ENCODE measurements at places on chromosomes 1 and 21.

DNA sequence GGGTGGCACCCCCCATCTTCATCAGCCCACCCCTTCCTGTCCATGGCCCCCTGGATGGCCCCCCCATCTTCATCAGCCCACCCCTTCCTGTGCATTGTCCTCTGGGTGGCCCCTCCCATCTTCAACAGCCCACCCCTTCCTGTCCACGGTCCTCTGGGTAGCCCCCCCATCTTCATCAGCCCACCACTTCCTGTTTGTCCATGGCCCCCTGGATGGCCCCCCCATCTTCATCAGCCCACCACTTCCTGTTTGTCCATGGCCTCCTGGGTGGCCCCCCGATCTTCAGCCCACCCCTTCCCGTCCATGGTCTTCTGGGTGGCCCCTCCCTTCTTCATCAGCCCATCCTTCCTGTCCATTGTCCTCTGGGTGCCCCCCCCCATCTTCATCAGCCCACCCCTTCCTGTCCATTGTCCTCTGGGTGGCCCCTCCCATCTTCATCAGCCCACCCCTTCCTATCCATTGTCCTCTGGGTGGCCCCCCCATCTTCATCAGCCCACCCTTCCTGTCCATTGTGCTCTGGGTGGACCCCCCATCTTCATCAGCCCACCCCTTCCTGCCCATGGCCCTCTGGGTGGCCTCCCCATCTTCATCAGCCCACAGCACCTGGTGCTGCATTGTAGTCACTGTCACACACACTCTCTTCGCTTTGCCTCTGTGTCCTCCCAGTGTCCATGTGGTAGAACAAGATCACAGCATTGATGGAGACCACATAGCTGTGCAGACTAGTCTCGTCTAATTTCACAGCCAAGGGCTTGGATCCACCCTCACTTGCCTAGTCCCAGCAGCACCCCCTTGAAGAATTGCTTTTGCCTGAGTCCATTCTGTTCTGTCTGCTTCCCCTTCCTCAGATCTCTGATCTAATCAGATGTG lies 95.9 kb downstream of the PCBP3 start:
- DNase-seq: no peak

DNA sequence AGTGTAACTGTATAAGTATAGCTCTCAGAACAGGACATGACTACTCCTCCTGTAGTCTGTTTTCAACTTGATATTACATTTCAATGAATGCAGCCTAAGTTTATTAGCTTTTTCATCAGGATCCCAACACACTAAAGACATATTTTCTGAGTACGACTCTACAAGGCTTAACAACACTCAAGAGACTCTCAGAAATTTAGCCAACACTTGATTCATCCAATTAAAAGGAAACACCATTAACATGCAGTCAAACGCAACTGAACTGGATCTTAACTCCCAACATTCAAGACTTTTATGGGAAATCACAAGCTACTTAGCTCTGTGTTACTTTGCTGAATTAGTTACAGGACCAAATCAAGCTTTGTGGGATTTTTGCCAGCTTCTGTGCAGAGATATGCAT lies 65.2 kb upstream of the SGIP1 start:
- DNase-seq: no peak

DNA sequence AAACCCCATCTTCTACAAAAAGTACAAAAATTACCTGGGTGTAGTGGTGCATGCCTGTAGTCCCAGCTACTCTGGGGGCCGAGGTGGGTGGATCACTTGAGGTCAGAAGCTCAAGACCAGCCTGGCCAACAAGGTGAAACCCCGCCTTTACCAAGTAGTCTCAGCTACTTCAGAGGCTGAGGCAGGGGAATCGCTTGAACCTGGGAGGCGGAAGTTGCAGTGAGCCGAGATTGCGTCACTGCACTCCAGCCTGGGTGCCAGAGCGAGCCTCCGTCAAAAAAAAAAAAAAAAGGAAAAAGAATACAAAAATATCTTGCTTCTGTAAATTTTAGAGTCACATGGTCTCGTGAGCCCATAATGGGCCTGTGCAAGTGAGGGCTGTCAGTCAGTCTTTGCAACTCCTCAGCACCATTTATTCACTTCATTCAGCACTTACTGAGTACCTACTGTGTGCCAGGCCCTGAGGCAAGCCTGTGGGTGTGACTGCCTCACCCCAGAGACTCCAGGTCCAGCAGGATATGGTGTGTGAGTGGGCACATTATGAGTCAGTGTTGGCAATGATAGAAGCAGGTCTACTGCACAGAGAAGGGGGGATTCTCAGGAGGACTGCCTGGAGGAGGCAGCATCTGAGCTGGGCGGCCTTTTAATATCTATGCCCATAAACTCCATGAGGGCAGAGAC lies 46.8 kb upstream of the TARDBP start:
- DNase-seq: peak; percentile 70

GRCh38 chr1:204782118-204782700 lies 88.5 kb upstream of the NFASC start:
- DNase-seq: no peak

DNA sequence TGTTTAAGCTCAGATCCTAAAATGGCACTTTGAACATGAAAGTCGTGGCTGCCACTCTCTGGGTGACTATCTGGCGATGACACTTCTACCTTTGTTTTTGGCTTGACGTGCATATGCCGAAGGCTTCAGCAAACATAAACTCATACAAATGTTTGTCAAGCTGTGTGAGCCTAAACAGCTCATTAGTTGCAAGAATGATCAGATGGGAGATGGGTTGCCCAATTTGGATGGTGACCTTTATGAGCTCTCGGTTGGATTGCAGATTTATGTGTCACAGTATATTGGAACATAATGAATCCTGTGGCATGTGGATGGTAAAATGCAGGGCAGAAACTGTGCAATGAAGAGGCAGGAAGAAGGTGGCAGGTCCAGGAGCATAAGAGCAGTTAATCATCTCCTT lies 229.3 kb downstream of the DISC1 start:
- no peak for DNase-seq

DNA sequence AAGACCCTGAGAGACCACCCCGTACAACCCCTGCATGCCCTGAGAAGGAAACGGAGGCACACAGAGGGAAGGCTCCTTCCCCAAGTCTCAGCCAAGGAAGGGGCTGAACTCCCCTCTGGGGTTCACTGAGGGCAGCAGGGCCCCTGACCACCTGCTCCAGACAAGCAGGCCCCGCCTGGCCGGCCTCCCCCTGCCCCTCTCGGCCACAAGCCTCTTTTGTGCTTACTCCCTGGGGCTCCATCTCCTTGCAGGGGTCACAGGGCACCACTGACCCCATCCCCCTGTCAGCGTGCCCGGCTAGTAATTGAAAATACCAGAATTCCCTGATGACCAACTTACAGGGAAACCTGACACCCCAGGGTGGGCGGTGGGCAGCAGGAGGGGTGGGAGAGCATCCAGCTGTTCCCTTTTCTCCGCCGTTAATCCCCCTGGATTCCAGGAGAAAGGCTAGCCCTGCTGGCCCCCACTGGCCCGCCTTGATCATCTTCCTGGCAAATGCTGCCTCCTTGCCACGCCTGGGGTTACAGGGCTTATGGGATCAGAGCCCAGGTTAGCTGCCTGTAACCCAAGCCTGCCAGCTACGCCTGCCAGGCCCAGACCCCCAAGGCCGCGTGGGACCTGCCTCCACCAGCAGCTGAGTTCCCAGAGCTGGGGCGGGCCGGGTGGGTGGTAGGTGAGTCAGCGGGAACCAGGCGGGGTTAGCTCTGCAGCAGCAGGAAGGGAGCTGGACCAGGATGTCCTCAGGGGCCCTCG lies 96.1 kb downstream of the LACTBL1 start:
- no peak for DNase-seq

GRCh38 chr1:52423055-52423454 lies 18.7 kb downstream of the PRPF38A start:
- no peak for DNase-seq

- no peak for DNase-seq
These were observed 30.0 kb downstream of the BATF3 start for GRCh38 chr1:212669600-212669999.

- DNase-seq: no peak
These were observed 40.4 kb downstream of the ST3GAL3 start for GRCh38 chr1:43747736-43748135.

GRCh38 chr1:91769742-91770141 lies 116.2 kb downstream of the TGFBR3 start:
- no peak for DNase-seq

- DNase-seq: no peak
These were observed at the start of gene S100A12 for GRCh38 chr1:153375511-153375910. Gene S100A12, minus strand, starts transcription at chr1:153375621. Its CDS starts 1,029 bp downstream, at chr1:153374592.

DNA sequence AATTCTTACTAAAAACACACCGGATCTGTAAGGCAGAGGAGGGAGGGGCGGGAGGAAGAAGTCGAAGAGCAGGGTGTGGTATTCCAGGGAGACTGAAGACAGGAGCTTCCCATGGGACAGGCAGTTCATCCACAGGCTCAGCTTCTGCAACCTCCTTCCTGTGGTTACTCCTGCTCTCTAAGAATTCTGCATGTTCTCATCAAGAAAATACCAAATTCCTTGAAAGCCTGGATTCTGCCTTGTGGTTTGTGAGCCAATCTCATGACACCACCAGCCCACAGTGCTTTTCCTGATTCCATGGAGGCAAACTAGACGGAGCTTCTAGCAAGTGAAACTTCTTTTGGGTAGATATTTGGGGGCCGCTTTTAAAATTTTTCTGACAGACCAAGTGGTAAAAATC lies 1.1 kb upstream of the ST6GALNAC3 start:
- DNase-seq: no peak

GRCh38 chr21:34545079-34545884 lies 33.3 kb upstream of the KCNE1 start:
- DNase-seq: peak; percentile 52

- no peak for DNase-seq
These were observed 245.3 kb downstream of the CTH start for GRCh38 chr1:70656361-70656760.

DNA sequence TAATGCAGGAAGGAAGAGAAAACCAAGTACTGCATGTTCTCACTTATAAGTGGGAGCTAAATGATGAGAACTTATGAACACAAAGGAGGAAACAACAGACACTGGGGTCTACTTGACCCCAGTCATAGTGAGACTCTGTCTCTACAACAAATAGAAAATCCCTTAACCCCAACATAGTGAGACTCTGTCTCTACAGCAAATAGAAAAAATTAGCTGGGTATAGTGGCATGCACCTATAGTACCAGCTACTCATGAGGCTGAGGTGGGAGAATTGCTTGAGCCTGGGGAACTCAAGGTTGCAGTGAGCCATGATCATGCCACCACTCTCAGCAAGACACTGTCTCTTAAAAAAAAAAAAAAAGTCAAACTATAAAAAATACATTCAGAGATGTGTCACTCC lies 42.7 kb downstream of the GIPC2 start:
- DNase-seq: no peak

GRCh38 chr1:1157914-1158710 lies 15.6 kb upstream of the TTLL10 start:
- peak; percentile 27 for DNase-seq

- no peak for DNase-seq
These were observed 280.4 kb downstream of the SETD4 start for GRCh38 chr21:35779690-35780570.

GRCh38 chr1:150957666-150958065 lies 17.0 kb downstream of the CERS2 start:
- DNase-seq: no peak

DNA sequence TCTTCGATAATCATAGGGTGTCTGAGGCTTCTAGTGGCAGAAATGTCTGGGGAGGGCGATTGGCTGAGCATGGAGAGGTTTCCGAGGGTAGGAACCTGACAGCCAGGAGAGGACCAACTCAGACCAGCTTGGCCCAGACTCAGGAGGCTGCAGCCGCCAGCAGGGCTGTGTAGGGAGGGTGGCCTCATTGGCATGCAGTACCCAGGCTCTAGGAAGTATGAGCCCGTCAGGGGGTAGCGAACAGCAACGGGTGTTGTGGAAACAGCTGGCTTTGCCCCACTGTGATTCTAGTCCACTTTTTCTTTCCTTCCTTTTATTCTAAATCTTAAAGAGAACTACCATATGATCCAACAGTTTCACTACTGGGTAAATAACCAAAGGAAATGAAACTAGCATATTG lies 103.3 kb downstream of the DIRAS3 start:
- no peak for DNase-seq

- DNase-seq: no peak
These were observed 459.5 kb downstream of the PTPRU start for GRCh38 chr1:29695803-29696202.

GRCh38 chr1:30748098-30748698 lies 9.4 kb downstream of the LAPTM5 start:
- DNase-seq: no peak

GRCh38 chr1:205561501-205562203 lies 57.2 kb downstream of the CDK18 start:
- DNase-seq: no peak

DNA sequence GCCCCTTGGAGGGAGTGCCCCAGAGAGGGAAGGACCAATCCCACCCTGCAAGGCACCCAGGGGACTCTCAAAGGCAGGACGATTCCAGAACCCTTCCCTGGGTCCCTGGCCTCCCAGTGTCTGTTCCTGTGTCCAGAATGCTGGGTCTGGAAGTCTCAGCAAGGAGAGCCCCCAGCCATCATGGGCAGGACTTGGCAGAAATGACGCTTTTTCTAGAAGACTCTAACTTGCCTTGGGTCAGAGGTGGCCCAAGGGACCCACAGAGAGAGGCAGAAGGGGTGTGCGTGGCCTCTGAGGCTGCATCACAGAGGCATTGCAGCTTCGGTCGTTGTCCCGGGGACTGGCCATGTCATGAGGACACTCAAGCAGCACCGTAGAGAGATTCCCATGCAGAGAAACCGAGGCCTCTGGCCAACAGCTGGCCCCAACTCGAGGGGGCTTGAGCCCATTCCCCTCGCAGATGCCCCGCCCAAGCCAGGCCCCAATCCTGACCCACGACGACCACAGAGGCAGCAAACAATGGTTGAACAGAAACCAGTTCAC lies 57.8 kb downstream of the WNT9A start:
- no peak for DNase-seq

GRCh38 chr1:154958681-154959425 lies 2.7 kb downstream of the PYGO2 start:
- DNase-seq: no peak

DNA sequence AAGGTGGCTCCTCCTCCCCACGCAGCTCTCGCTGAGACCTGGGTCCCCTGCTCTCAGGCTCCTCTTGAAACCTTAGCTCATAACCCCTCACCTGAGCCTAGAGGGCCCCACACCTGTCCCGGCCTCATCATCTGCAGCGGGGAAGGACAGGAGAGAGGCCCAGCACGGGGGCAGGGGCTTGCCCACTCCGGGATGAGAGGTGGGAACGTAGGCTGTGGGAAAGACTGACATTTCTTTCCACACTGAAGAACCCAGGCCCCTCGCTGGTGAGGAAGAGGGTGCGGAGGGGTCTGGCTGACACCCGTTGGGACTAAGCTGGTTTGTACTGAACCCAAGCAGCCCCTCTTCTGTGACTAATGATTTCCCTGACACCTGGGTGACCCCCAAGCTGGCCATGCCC lies 14.0 kb upstream of the NES start:
- DNase-seq: no peak

- no peak for DNase-seq
These were observed 2.4 kb downstream of the CCN1 start for GRCh38 chr1:85582687-85583591.

- no peak for DNase-seq
These were observed 3.4 kb downstream of the KDM4A start for GRCh38 chr1:43653339-43653738.

GRCh38 chr1:108531444-108531843 lies 28.5 kb upstream of the EEIG2 start:
- no peak for DNase-seq

- DNase-seq: no peak
These were observed 20.5 kb downstream of the PLEKHM2 start for GRCh38 chr1:15704526-15705183.
